Suprapubic skin (tissue), 4 donors: ENCODE measurements at places on chromosomes 2 and 18. TPM values are rescaled to one million over a fixed set of nuclear protein-coding genes. Genes with fewer than 3 reads are reported as not detected.

GPR75 gene
- total RNA-seq, result 4.5 TPM

POMC gene
- total RNA-seq, result 2.7 TPM

LBX2 gene
- not detected for total RNA-seq

TMEM150A gene
- 15.0 TPM for total RNA-seq

SP140 gene
- total RNA-seq, result 2.5 TPM

- H3K4me1 ChIP-seq, result peaks cover 13% of the 10 kb centered on the region
- no peaks in the 10 kb centered on the region for H3K36me3 ChIP-seq
- no peak overlapping the region for H3K4me3 ChIP-seq
These were observed 239.4 kb downstream of the DYSF start for GRCh38 chr2:71692621-71693277.

GRCh38 chr2:22043784-22044183, 920.0 kb downstream of the TDRD15 start:
- no peaks in the 10 kb centered on the region for H3K27me3 ChIP-seq
- H3K4me1 ChIP-seq, result no peaks in the 10 kb centered on the region
- no peak for DNase-seq
- no peak overlapping the region for H3K4me3 ChIP-seq

DNA sequence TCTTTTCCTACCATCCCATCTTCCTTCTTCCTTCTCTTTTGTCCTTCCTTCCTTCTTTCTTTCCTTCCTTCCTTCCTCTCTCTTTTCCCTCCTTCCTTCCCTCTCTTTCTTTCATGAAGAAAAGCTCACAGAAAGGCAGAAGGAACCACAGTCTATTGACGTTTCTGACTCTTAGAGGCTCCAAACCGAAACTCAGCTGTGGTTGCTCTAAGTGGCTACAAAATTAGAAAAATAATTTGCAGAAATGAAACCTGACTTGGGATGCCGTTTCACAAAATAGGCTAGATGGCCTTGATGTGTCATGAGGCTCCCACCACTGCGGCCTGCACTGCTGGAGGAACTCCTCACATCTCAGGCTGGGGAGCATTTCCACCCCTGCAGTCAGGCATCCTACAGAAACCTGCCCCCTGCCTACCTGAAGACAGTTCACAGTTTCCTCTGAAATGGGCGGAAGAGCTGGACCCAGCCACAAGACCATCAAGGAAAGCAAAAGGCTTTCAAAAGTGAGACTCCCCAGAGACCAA, 165.6 kb downstream of the SMAD7 start:
- no peaks in the 10 kb centered on the region for H3K36me3 ChIP-seq
- no peak for DNase-seq
- H3K4me1 ChIP-seq, result peaks cover 41% of the 10 kb centered on the region
- H3K4me3 ChIP-seq, result no peak overlapping the region

GRCh38 chr2:18799397-18799796, 210.0 kb upstream of the NT5C1B start:
- H3K27me3 ChIP-seq, result no peaks in the 10 kb centered on the region
- H3K4me1 ChIP-seq, result no peaks in the 10 kb centered on the region
- H3K36me3 ChIP-seq, result no peaks in the 10 kb centered on the region
- no peak overlapping the region for H3K4me3 ChIP-seq
- DNase-seq, result no peak

DNA sequence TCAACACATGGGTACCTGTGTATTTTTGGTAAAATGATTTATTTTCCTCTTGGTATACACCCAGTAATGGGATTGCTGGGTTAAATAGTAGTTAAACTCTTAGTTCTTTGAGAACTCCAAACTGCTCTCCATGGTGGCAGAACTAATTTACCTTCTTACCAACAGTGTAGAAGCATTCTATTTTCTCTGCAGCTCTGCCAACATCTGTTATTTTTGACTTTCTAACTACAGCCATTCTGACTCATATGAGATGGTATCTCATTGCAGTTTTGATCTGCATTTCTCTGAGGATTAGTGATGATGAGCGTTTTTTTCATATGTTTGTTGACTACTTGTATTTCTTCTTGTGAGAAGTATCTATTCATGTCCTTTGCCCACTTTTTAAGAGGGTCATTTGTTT, 180.6 kb downstream of the FSIP2 start:
- H3K27ac ChIP-seq, result no peak overlapping the region
- H3K4me1 ChIP-seq, result no peaks in the 10 kb centered on the region
- no peak for DNase-seq
- no peaks in the 10 kb centered on the region for H3K36me3 ChIP-seq
- H3K27me3 ChIP-seq, result no peaks in the 10 kb centered on the region

- H3K27ac ChIP-seq, result no peak overlapping the region
- no peak overlapping the region for H3K4me3 ChIP-seq
- H3K27me3 ChIP-seq, result no peaks in the 10 kb centered on the region
- DNase-seq, result no peak
These were observed 421.6 kb upstream of the ID2 start for GRCh38 chr2:8260213-8260612.

GRCh38 chr2:49105506-49105905, 48.8 kb downstream of the FSHR start:
- H3K27ac ChIP-seq, result no peak overlapping the region
- no peaks in the 10 kb centered on the region for H3K27me3 ChIP-seq
- H3K36me3 ChIP-seq, result no peaks in the 10 kb centered on the region
- no peaks in the 10 kb centered on the region for H3K4me1 ChIP-seq
- no peak for DNase-seq

GRCh38 chr2:215750763-215751162, 262.6 kb downstream of the MREG start:
- DNase-seq, result no peak
- peaks cover 28% of the 10 kb centered on the region for H3K4me1 ChIP-seq
- H3K27ac ChIP-seq, result no peak overlapping the region
- H3K27me3 ChIP-seq, result no peaks in the 10 kb centered on the region
- no peak overlapping the region for H3K4me3 ChIP-seq
- no peaks in the 10 kb centered on the region for H3K36me3 ChIP-seq

GRCh38 chr2:8626572-8626971, 55.3 kb upstream of the ID2 start:
- H3K27ac ChIP-seq, result no peak overlapping the region
- H3K27me3 ChIP-seq, result no peaks in the 10 kb centered on the region
- no peaks in the 10 kb centered on the region for H3K4me1 ChIP-seq
- no peak overlapping the region for H3K4me3 ChIP-seq

DNA sequence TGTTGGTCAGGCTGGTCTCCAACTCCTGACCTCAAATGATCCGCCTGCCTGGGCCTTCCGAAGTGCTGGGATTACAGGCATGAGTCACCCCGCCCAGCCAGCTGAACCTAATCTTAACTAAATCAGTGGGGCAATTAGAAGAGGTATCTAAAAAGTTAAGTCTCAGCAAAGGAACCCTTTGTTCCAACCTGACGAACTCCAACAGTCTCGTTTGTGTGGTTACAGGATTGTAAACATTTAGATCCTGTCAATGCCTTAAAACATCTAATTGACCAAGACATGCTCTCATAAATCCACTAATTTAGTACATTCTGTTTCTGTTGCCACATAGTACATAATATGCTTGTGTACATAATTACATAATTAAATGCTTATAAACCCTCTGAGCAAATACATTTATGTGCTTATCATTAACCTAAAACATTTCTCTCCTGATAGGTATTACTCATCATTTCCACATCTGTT, 31.1 kb upstream of the STK39 start:
- no peaks in the 10 kb centered on the region for H3K4me1 ChIP-seq
- H3K36me3 ChIP-seq, result no peaks in the 10 kb centered on the region
- no peak overlapping the region for H3K27ac ChIP-seq

DNA sequence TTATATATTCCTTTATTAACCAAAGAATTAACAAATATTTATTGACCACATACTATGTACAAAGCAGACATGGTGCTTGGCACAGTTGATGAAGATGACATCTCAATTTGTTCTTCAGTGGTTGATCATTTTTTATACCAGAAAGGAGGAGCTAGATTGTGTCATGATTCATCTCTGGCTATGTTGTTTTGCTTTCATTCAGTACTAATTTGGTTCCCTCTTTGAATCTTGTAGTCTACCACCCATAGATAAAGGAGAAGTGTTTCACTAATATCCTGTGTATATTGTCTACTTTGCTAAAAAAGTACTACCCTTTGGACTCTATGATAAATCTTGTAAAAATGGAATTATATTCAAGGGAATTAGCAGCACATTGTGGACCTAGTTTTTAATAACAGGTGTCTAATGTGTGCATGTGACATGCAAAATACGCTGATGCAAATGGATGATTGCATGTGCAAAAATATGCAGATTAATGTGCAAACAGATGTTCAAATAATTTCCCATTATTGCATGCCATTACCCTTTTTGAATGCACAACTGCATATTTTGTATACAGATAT, 313.2 kb upstream of the ZEB2 start:
- H3K27me3 ChIP-seq, result no peaks in the 10 kb centered on the region
- DNase-seq, result no peak
- H3K4me3 ChIP-seq, result no peak overlapping the region
- no peaks in the 10 kb centered on the region for H3K4me1 ChIP-seq
- no peaks in the 10 kb centered on the region for H3K36me3 ChIP-seq
